B cell (primary cell): ENCODE measurements at places on chromosomes 16 and 17.
A peak's percentile ranks its signal among the peaks of the same experiment; 100 is the strongest.

DNA sequence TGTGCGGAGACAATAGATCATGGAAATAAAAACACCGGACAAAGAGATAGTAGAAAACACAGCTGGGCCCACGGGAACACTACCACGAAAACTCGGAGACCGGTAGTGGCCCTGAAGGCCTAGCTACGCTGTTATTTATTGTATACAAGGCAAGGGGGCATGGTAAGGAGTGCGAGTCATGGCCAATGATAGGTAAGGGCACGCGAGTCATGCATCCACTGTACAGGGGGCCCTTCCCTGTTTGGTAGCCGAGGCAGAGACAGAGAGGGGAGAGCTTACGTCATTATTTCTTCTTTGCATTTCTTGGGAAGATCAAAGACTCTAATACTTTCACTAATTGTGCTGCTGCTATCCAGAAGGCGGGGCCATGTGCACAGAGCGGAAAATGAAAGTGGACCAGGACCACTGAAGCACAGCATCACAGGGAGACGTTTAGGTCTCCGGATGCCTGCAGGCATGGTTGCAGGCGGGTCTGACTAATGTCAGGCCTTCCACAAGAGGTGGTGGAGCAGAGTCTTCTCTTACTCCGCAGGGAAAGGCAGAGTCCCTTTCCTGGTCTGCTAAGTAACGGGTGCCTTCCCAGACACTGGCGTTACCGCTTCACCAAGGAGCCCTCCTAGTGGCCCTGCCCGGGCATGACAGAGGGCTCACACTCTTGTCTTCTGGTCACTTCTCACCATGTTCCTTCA, 74.4 kb upstream of the ARL4D start:
- DNase-seq: peak; percentile 61

- DNase-seq: no peak
Observed at GRCh38 chr16:58001781-58002415, 691 bp downstream of the USB1 start.

DNA sequence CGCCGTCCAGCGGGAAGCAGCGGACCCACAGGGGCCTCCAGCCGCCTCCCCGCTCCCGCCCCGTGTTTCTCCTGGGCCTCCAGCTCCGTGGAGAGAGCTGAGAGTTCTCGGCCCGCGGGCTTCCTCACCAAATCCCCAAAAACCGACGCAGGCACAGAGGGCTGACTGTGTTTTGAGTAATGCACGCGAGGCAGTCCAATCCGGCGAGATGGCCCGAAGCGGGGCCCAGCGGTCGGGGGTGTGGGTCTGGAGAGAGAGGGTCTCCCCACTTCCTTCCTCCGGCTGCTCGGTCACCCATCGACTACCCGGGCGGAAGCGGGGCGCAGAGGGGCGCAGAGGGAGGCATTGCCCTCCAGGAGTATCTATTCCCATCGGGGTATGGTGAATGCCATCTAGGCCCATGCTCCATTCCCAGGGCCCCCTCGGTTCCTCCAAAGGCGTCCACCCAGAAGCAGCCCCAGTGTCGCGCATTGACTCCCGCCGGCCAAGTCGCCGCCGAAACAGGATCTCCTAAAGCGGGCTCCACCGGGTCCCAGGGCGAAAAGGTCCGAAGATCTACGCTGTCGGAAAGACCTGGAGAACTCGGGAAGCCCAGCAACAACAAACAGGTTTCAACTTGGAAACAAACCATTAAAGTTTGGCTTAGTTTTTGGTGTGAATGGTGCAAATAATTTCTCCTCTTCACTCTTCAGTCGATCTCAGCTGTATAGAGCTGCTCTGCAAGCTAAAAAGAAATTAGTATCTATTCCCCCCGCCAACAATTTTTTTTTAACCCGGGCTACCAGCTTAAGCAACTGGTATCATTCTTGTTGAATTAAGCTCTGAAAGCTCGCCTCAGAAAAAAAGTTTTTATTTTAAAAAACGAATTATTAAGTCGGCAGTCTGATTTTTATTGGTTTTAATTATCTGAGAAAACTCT, 19.2 kb upstream of the HOXB13 start:
- DNase-seq: peak; percentile 48

DNA sequence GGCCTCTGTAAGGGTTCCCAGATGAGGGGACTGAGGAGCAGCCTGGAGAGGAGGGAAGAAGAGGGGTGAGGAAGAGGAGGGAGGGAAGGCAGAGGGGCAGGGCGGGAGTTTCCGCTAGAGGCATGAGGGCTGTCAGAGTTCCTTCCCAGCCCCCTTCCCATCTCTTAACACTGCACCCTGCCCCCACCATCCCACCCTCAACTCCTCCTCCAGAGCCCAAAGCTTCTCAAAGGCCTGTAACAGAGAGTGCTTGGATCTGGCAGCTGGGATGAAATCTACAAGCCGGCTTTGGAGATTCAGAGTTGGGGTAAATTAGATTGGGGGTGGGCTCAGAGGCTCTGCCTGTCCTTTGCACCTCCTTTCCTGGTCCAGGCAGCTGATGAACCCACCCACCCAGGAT, 57.3 kb upstream of the DLX4 start:
- no peak for DNase-seq

- DNase-seq: no peak
Observed at GRCh38 chr17:74441537-74441936, 9.6 kb downstream of the GPRC5C start.

DNA sequence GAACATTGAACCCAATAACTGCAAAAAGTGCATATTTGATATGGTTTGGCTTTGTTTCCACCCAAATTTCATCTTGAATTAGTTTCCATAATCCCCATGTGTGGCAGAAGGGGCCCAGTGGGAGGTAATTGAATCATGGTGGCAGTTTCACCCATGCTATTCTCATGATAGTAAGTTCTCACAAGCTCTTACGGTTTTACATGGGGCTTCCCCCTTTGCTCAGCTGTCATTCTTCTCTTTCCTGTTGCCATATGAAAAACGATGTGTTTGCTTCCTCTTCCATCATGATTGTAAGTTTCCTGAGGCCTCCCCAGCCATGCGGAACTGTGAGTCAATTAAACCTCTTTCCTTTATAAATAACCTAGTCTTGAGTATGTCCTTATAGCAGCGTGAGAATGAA, 127.6 kb downstream of the CHD9NB start:
- DNase-seq: no peak

- DNase-seq: no peak
Observed at GRCh38 chr17:36460265-36460937, 26.1 kb upstream of the ZNHIT3 start.
